ENCODE measurements at places on chromosomes 11 and 22.

DNA sequence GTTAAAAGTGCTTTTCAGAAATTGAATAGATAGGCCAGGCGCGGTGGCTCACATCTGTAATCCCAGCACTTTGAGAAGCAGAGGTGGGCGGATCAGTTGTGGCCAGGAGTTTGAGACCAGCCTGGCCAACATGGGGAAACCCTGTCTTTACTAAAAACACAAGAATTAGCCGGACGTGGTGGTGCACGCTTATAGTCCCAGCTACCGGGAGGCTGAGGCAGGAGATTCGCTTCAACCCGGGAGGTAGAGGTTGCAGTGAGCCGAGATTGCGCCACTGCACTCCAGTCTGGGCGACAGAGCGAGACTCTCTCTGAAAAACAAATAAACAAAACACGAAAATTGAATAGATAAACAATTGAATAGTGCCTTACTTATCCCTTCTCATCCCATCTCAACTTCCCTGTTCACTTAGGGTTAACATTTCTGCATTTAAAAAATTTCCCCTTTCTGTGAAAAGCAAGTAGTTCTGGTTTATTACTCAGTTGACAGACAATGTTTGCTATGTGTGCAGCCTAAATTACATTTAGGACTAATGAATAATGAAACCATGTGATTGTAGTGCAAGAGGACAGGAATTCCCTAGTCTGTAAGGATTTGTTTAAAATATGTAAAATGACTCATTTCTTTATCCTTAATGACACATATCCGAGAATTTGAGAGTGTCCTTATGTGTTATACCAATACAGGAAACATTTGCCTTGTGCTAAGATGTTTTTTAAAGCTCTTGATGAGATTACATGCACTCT is 6.0 kb downstream of the RNF169 start:
- DNase-seq: no peak

- DNase-seq: no peak
Observed at GRCh38 chr11:35256296-35256695, 117.3 kb downstream of the CD44 start.

GRCh38 chr11:70707821-70708220 is 309.5 kb downstream of the CTTN start:
- no peak for DNase-seq

DNA sequence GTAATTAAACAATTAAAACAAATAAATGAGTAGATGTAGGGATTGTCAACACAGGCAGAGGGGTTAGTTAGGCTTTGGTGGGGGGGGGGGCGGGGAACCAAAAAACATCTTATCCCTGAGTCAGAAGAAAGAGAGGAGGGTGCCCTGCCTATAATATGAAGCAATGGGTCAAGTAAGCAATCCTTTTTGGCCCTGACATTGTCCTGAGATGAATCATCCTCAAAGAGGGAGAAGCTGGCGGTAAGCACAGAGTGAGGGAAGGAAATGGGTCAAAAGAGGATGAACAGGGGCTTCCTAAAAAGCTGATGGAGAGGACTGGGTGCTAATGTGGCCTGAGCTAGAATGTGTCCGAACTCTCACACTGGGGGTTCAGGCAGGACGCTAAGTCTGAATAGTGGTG is 4.7 kb downstream of the OLFML1 start:
- DNase-seq: no peak

- DNase-seq: no peak
Observed at GRCh38 chr11:119717839-119718534, 11.0 kb downstream of the NECTIN1 start.

GRCh38 chr22:39859903-39860588 is 33.5 kb downstream of the ENTHD1 start:
- DNase-seq: no peak

- no peak for DNase-seq
Observed at GRCh38 chr11:92329137-92329536, 104.5 kb downstream of the FAT3 start.

GRCh38 chr22:30116362-30117117 is 36.3 kb downstream of the HORMAD2 start:
- DNase-seq: no peak

GRCh38 chr11:63829823-63830489 is 9.0 kb upstream of the MARK2 start:
- DNase-seq: no peak

- no peak for DNase-seq
Observed at GRCh38 chr22:49751318-49751965, 76.2 kb downstream of the BRD1 start.

GRCh38 chr22:47588578-47588960 is 826.1 kb downstream of the TBC1D22A start:
- no peak for DNase-seq

DNA sequence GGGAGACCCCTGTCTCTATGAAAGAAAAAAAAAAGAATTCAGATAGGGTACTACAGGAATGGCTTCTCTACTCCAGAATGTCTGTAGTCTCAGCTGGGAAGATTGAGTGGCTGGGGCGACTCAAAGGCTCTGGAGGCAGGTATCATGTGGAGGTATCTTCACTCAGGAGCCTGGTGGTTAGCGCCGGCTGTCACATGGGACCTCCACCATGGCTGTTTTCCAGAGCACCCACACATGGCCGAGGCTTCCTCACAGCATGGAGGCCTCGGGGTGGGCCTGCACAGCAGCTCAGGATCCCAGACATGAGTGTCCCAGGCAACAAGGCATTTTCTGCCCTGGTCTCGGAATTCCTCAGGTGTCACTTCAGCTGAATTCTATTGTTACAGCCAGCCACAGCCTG is 10.1 kb downstream of the RPS13 start:
- DNase-seq: no peak

GRCh38 chr11:61325649-61326414 is 7.1 kb downstream of the DDB1 start:
- DNase-seq: no peak

- no peak for DNase-seq
Observed at GRCh38 chr22:47267513-47268282, 505.2 kb downstream of the TBC1D22A start.

DNA sequence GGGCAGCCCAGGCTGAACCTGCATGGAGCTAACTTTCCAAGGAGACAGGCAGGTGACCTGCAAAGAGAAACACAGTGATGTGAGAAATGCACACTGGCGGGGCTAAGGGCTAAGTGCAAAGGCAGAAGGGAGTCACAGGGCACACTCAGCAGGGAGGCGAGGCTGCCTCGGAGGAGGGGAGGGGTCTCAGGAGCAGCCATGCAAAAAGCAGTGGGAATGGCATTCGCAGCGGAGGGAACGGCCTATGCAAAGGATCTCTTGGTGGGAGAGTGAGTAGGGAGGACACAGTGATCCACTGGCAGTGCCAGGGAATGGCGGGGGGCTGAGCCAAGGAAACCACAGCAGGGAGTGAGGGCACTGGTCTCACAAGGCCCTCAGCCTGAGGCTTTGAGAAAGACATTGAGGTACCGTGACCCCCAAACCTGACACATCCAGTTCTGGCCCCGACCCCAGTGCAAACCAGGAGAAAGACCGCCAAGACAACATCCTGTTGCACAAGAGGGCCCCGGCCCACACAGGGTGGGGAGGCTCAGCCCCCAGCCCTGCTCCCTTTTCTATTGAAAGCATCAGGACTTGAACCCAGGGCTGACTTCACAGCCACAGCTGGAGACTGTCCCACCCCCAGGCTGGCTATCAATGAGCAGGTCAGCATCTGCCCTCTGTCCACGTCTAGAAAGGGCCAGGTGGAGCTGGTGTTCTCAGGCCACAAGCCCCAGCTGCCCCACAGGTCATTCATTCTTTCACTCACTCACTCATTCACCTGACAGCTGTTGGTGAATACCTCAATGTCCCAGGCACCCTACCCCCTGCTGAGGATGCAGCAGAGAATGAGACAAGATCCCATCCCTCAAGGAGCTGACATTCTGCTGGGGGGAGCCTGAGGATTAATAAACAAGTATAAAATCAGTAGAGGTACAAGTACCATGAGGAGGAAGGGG is 50.7 kb downstream of the IGLL1 start:
- DNase-seq: no peak

- no peak for DNase-seq
Observed at GRCh38 chr11:27701355-27702105, 1.3 kb upstream of the BDNF start.

GRCh38 chr11:125724125-125724524 is 22.0 kb upstream of the PATE1 start:
- DNase-seq: no peak

- no peak for DNase-seq
Observed at GRCh38 chr11:8709002-8709672, 26.5 kb downstream of the RPL27A start.

- DNase-seq: peak; percentile 29
Observed at GRCh38 chr22:42294034-42294985, 23.9 kb upstream of the TCF20 start.

DNA sequence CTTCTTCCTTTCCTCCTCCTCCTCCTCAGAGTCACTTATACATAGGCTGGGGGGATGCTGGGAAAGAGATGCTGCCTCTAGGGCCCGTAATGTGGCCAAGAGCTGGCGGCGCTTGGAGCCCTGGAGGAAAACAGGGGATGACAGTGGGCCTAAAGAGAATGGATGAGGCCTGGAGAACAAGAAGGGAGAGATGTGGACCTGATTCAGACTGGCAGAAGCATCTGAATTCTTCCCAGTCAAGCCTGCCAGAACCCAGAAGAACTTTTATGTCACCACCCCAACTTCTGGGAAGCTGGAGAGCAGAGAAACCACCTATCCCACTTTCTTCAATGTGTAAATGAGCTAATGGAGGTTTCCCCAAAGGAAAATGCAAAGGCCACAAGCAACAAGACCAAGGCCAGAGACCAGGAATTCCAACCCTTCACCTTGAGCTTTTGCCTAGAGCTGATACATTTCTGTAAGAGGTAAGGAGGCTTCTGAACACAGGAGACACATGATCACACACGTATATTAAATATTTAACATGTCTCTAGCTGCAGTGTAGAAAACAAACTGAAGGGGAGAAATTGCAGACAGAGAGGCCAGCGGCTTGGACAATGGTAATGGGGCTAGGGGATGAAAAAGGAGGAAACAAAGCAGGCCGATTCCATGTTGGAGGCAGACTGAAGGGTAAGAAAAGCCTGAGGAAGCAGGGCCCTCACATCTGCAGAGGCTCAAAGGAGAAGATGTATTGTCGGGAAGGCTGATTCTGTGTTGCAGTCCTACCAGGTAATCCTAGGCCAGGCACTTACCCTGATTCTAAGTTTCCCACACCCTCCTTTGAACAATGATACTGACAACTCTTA is 1.1 kb downstream of the RRP8 start:
- DNase-seq: peak; percentile 6

GRCh38 chr11:69574608-69575255 is 66.2 kb upstream of the CCND1 start:
- DNase-seq: no peak

- DNase-seq: no peak
Observed at GRCh38 chr11:109808569-109808968, 284.6 kb upstream of the ZC3H12C start.

- DNase-seq: no peak
Observed at GRCh38 chr11:80846979-80847378, 1406.1 kb upstream of the TENM4 start.

GRCh38 chr11:60764879-60765278 is 8.2 kb downstream of the MS4A15 start:
- no peak for DNase-seq

DNA sequence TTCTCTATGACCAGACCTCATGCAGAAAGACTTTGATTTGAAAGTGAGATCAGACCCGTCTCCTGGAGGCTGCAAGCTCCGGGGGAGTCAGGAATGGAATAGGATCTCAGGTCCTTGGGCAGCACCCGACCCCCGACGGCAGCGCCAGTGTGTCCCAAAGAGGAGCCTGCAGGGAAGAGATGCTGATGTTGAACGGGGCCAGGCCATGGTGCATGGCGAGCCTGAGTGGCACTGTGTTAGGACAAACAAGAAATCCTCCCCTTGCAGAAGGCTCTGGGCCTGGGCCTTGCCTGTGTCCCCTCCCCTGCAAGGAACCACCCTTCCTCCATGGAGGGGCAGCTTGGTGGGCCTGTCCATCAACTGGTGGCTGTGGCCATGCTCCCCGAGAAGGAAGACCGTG is 20.1 kb upstream of the SYT8 start:
- DNase-seq: no peak

GRCh38 chr11:95939091-95939490 is 15.2 kb upstream of the MTMR2 start:
- no peak for DNase-seq

DNA sequence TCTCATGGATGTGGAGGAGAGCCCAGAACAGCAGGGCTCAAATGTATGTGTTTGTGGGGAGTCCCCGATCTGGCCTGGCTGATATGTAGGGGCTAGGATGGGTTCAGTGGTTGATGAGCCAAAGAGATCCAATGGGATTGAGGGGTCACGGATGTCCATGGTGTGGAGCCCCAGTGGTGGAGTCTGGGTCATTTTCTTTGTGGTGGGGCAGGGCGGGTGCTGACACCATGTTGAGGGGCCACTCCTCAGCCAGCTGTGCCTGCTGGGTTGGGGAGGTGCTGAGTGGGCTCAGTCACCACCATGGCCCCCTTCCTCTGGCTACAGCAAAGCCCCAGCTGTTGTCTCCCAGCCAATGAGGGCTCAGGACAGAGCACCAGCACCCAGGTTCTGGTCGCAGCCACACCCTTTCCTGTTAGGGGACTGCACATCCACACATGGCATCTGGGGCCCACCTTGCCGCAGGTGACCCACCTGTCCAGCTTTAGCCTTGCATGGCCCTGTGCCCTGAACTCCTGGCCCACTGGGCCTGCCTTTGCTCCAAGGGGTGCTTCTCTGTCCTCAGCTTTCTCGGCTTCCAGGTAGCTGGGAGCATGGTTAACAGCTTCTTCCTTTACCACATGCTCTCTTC is 3.2 kb upstream of the GNAZ start:
- no peak for DNase-seq

- DNase-seq: no peak
Observed at GRCh38 chr11:70942593-70942992, 309.8 kb downstream of the SHANK2 start.

DNA sequence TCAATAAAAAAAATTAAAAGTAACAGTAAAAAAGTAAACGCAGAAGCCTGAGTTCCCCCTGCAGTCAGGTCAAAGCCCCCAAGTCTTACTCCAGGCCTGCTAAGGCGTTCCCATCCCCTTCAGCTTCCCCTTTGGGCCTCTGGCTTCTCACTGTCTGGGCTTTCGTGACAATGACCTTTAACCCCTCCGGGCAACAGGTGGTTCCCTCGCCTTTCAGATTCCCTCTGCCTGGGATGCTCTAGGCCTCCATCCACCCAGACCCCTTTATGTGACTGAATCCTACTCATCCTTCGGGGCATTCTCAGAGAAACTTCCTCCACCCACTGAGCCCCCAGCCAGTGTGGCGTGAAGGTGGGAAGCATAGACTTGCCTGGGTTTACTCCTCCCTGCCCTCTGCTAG is 8.0 kb downstream of the MPST start:
- no peak for DNase-seq

DNA sequence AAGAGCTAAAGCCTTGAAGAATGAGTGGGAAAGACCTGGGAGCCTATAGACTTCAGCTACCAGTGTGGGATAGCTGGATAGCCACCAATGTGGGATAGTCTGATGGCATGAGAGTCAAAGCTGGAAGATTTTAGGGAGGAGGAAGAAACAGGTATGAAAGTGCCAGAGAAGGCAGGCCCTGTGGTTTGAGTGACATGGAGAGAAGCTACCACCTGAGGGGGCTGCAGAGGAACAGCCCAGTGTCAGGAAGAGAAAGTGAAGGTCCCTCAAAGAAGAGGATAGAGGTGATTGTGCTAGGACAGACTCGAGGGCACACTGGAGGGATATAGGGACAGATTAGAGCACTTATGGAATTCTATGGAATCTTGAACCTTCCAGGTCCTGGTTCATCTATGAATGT is 23.1 kb upstream of the PAX6 start:
- DNase-seq: no peak

Measured in CD8-positive, alpha-beta T cell (primary cell).